Stimulated activated CD4-positive, alpha-beta T cell treated with anti-CD3 and anti-CD28 coated beads, Interleukin-12 subunit alpha, Interleukin-12 subunit beta, amount 100 ng/mL, for 4 hours (primary cell): ENCODE measurements at places on chromosomes 1 and 21.

DNA sequence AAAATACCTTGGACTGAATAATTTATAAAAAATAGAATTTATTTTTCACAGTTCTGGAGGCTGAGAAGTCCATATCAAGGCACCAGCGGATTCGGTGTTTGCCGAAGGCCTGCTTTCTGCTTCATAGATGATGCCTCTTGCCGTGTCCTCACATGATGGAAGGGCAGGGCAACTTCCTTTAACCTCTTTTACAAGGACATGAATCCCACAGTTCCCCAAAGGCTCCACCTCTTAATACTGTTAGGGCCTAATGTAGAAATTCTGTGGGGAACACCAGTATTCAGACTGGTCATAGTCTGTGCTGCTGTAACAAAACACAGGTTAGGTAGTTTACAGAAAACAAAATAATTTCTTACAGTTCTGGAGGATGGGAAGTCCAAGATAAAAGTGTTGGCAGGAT is 25.9 kb downstream of the DYRK1A start:
- DNase-seq = no peak

DNA sequence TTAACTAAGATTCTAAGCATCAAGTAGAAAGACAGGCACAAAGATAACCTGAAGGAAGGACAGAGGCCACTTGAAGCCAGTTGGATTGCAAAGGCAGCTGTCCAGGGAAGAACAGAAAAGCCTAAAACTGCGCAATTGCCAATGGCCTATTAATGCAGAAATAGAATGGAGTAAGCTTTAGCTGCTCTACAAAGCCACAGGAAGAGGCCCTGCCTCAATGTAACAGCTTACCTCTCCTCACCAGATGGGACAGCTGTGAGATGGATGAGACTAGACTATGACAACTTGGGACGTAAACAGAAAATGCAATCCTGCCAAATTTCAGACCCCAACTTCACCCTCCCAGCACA is 176.5 kb downstream of the EIF4G3 start:
- no peak for DNase-seq

DNA sequence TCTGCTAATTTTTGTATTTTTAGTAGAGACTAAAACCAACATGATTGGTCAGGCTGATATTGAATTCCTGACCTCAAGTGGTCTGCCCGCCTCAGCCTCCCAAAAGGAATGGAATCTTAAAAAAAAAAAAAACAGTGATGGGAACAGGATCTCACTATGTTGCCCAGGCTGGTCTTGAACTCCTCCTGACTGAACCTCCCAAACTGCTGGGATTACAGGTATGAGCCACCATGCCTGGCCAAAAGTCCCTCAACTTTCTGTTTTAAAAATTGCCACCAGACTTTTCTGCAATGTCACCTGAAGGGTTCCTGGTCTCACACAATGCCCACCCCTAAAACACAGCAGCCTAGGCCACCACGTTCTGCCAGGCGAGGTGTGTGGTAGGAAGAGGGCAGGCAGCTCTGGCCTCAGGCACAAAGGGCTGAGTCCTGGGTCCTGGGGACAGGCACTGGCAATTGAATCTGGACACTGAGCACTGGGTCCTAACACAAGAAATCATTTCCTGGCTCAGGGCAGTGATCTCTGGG is 21.2 kb upstream of the THRAP3 start:
- no peak for DNase-seq

GRCh38 chr1:185594786-185595410 is 139.3 kb upstream of the HMCN1 start:
- DNase-seq = no peak

DNA sequence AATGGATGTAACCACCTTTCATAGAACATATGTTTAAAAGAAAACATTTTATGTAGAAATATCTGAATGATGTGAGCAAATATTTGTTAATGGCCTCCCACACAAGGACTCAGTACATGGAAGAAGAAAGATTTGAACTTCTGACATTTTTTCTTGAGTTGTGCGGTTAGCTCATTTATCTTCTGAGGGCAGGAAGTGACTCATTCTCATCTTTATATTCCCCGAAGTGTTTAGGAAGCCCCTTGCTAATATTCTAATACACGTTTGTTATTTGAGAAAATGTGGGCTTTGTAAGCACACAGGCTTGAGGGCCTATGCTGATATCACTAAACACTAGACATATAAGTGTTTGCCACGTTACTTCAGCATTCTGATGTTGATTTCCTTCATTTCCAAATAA is 392.5 kb upstream of the PTBP2 start:
- DNase-seq = no peak
